Cardiac fibroblast (primary cell): ENCODE measurements at places on chromosomes 4 and X.

GRCh38 chr4:75714704-75715103 is 9.7 kb upstream of the USO1 start:
- no peak for DNase-seq

DNA sequence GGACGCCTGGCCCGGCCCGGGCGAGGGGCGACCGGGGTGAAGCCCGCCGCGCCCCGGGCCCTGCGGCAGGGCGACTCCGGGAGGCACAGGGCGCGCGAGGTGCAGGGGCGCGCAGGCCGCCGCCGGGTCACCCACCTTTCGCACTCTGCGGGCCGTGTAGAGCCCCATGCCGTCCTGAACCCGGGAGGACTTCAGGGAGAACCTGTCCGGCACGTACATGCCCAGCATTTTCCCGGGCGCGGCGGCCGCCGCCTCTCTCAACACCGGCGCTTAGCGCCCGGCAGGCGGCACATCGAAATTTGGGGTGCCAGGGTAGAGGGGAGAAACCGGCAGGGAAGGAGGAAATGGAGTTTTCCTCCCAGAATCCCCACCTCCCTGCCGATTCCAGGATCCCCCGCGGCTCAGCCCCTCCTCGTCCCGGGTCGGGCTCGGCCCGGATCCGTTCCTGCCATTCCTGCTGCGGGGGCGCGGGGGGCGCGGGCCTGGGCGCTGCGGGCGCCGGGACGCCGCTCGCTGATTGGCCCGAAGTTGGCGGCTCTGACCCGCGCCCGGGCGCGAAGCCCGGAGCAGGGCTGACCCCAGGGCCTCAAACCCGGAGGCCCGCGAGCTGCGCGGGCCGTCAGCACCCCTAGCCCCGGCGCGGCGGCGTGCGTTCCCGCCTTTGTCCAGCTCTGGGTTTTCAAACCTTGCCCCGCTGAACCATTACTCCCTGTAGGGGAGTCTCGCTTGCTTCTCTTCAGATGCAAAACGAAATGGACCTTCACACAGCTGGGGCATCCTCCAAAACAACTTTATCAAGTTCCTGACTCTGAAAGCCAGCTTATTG is at the start of gene PRDM5:
Gene PRDM5 (minus strand): TSS at position 346 of the 826 bp plus-strand sequence. CDS start 118 bp downstream, at position 228.
- peak; percentile 53 for DNase-seq

DNA sequence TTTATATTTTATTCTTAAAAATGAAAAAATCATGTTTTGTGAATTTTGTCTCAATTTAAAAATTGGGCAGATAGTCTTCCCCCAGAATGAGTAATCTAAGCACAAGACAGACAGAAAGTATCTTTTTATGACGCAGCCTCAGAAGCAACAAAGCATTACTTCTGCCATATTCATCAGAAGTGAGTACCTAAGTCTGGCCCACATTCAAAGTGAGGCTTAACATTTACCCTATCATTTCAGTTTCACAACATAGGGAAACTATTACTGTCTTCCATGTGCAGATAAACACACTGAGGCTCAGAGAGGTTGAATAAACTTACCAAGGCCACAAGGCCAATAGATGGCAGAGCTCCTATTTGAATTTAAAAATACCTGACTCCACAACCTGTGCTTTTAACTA is 4.4 kb upstream of the PRDX4 start:
- DNase-seq, result peak; percentile 17

DNA sequence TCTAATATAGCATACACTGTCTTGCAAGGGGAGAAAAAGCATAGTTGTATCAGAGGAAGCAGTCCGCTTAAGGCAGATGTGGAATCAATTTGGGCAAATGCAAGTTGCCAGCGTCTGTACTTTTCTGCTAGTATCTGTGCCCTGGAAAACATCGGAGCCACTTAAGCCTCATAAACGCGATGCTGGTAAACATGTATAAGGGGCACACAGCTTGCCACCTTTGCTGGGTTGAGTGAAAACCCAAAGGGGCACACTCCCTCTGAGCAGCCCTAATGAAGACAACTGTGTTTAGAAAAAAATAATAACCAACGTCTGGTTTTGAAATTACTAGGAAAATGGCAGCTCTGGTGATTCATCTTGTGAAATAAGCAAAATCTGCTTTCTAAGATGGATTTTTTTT is 24.3 kb downstream of the SMIM20 start:
- DNase-seq, result no peak

DNA sequence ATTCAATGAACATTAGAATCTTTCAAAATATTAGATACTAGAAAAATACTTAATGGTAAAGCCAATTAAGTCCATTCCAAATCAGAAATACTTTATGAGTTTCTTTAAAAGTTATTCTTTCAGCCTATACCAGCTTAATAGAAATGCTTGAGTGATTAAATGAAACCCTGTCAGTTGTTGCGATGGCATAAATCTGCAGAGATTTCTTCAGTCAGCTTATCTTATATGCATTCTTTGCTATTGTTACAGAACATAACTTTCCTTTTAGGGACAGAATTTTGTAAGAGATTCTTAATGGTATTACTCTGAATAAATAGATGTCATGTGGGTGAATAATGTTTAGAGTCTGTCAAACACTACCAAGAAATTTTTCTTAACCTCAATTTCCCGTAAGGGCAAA is 325.0 kb upstream of the HAND2 start:
- peak; percentile 7 for DNase-seq

DNA sequence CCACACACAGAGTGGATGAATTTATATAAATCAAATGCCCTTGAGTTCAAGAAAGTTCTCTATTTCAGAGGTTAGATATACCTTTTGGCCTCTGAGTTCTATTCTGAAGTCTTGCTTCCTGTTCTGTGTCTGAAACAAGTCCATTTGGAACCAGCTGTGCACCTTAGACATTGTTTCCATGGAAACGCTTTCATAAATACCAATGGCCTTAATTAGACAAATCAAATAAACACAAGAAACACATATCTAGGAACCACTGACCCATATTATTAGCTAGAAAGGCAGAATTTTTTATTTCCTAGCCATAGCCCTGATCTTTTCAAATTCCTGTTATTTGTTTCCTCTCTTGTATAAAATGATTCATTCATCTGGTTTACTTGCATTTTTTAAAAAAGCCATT is 8.4 kb upstream of the C4orf54 start:
- no peak for DNase-seq

GRCh38 chr4:177116161-177116560 is 193.5 kb upstream of the NEIL3 start:
- no peak for DNase-seq

- peak; percentile 67 for DNase-seq
Measured at GRCh38 chrX:72621625-72622485, 49.2 kb upstream of the HDAC8 start.

GRCh38 chr4:187602339-187603092 is 393.1 kb upstream of the ZFP42 start:
- DNase-seq, result peak; percentile 62

DNA sequence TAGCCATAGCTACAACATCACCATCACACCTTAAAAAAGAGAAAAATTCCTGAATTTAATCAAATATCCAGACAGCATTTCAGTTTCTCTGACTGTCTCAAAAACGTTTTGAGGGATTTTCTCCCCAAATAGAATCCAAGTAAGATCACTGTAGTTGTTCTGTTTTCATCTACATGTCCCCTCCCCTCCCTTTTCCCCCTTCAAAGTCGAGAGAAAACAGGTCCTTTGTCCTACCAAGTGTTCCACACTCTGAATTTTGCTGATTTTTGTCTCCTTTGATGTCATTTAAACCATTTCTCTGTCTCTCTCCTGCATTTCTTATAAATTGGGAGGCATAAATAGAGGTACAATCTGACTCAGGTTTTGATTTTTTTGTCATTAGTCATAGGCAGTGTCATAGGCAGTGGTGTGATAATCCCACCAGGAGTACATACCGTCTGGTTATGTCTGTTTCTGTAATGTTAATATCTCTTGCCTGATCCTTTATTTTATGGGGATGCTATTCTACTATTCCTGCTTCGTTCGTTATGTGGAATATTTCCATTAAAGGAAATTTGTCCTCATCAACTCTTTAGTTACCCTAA is 348.6 kb downstream of the PTTG2 start:
- DNase-seq, result peak; percentile 19

DNA sequence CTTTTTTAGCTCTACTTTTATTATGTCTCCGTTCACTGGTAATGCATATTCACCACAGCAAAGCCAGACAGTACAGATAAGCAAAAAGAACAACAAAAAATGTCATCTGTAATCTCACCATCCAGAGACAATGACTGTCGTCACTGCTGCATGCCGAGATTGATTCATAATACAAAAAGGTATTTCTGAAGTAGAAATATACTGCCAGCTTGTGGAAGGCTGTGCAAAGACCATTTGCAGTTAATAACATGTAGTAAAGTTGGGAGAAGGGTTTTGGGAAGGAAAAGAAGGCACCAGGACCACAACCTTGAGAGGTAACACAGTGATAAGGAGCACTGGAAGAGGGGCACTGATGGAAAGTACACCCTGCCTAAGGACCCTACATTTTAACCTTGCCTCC is 223.0 kb upstream of the ZIC3 start:
- DNase-seq, result no peak

- DNase-seq, result no peak
Measured at GRCh38 chr4:2802618-2803531, 10.0 kb downstream of the SH3BP2 start.

DNA sequence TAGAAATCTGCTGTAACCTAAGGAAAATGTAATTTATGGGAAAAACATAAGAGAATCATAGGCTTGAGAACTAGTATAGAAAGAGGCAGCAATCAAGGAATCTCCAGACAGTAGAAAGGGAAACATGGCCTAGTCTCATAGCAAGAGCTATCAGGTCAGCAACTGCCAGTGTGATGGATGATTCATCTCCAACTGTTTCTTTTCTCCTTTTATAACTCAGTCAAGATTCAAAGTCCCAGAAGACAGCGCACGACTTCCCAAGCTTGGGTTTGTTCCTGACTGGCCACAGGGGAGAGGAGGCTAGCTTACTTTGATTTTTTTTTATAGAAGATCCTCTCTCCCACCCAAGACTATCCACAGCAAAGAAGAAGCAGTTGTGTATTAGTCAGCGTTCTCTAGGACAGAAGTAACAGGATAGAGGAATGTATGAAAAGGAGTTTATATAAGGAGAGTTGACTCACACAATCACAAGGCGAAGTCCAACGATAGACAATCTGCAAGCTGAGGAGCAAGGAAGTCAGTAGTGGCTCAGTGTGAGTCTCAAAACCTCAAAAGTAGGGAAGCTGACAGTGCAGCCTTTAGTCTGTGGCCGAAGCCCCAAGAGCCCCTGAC is 181.5 kb downstream of the GC start:
- DNase-seq, result peak; percentile 56

- peak; percentile 9 for DNase-seq
Measured at GRCh38 chrX:52363247-52363883, 5.5 kb upstream of the XAGE2 start.

GRCh38 chr4:30903502-30904214 is 183.5 kb downstream of the PCDH7 start:
- peak; percentile 37 for DNase-seq

GRCh38 chr4:153771046-153771445 is 11.2 kb upstream of the RNF175 start:
- peak; percentile 40 for DNase-seq

GRCh38 chr4:3123181-3123671 is 48.7 kb downstream of the HTT start:
- peak; percentile 74 for DNase-seq

DNA sequence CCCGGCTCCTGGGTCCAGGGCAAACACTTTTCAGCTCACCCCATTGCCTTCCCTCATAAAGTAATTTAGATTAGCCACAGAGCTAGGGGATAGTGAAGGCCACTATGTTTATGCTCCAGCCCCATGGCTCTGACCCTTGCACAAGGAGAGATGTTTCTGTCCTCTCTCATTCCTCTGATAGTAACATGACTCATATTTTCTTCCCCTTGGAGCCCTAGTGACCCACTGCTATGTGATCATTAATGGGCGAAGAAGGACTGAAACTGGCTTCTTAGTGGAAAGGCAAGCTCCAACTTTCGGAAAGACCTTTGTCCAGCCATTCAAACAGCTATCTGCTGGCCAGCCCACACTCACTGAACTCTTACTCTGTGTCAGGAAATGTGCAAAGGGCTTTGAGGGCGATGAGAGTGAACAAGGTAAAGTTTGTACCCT is 12.3 kb downstream of the CLDN2 start:
- peak; percentile 45 for DNase-seq

DNA sequence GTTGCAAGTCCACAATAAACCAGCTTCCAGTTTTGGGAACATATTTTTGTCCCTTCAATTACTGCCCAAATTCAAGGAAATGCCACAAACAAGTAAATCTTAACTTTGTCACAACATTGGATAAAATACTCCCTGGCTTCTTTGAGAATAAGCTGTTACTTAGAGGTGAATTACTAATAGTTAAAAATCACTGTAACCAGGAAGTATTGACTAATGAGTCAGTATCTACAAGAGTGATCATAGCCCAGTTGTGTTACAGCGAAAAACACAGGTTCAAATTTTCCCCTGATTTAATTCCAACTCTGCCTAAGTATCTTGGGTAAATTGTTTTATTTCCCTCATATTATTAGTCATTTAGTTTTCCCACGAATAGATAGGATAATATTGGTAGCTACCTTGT is 291.2 kb upstream of the PPARGC1A start:
- DNase-seq, result no peak

DNA sequence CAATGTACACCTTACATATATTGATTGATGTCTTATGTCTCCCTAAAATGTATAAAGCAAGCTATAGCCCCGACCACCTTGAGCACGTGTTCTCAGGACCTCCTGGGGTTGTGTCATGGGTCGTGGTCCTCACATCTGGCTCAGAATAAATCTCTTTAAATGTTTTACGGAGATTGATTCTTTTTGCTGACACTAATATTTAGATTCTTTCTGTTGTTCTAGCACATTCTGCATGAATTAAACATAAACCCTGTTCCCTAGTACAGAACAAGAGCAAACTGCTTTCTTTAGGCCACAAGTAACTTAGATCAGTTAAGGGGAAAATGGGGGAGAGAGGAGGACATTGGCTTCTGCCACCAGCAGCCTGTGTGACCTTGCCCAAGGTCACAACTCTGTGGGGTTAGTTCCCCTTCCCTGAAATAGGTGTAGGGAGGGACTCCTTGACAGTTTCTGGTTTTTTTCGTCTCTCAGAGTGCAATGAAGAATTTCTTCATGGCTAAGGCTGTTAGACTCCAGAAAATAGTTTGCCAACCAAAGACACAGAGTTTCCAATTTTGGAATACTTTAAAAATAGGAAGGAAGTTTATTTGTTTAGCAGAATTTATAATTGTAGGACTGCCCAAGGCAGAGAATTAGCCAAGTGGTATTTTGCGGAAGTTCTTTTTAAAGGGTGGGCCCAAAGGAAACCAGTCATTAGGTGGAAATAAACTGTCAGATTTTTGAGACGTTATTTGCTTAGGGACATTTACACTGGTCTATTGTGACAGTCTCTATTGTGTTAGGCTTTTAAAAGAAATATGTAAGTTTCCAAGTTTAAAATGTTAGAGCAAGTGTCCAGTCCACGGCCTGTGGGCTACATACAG is 29.4 kb downstream of the PTTG2 start:
- no peak for DNase-seq

- no peak for DNase-seq
Measured at GRCh38 chr4:23952258-23952657, 62.4 kb upstream of the PPARGC1A start.
